Occipital lobe (tissue), 3 donors: ENCODE measurements at places on chromosomes 11 and 22.

DNA sequence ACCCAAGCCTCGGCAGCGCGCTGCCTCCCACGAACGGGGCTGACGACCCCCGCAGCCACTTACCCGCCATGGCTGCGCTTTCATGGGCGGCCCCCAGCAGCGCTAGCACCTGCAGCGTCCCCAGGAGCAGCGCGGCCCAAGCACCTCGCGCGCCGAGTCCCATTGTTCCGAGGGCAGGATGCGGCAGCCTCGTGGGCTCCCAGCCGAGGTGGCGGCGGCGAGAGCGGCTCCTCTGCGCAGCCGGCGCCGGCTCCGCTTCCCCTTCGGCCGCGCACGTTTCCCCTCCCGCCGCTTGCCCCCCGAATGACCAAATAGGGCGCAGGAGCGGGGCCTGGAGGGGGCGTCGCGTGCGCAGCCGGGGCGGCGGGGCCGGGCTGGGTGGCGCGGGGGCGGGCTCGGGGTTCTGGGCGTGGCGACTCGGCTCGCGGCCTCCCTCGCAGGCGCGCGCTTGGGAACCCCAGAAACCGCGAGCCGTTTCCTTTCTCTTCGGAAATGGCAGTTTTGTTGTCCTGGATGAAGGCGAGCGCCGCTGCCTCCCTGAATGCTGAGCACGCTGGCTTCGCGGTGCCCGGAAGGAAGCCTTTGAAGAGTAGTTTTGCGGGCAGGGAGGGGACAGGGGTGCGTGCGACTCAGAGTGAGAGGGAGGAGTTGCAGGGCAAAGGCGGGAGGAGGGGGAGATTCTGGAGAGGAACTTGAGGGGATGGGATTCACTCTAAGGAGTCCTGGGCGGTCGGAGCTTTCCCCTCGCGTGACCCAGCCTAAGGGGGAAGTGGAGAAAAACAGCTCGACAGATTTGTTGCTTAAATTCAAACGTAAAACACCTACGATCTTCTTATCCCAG is at the start of gene TMEM123:
TSS of gene TMEM123 (minus strand) at position 305 of the 841 bp plus-strand sequence. CDS start at position 163, 142 bp downstream.
- peak; percentile 54 for DNase-seq

- no peak for DNase-seq
Observed at GRCh38 chr22:48491451-48491941, 1336.2 kb downstream of the BRD1 start.

DNA sequence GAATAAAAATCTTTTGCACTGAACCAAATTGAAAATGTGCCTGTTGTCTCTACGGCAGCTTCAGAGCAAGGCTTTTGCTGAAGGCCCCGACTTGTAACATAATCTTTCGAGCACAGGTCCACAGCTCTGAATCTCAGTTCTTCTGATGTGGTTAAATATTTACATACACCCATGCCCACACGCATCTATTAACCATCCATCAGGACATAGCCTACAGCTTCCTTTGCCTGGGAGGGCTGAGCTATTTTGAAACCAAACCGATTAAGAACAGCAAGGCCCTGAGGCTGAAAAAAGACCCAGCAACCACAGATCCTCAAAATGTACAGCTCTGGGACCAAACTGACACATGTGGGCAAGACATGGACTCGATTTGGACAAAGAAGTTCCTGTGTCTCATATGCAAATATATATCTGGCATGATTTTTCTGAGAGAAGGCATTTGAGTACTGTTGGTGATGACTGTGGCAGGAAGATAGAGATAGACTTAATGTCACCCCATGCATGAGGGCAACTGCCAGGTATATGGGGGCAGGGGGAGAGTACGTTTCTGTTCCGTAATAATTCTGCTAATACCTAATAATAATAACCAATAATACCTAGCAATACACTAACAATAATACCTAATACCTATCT is 322.7 kb upstream of the PLET1 start:
- DNase-seq, result no peak

GRCh38 chr11:19818619-19819018 is 106.0 kb downstream of the NAV2 start:
- no peak for DNase-seq

DNA sequence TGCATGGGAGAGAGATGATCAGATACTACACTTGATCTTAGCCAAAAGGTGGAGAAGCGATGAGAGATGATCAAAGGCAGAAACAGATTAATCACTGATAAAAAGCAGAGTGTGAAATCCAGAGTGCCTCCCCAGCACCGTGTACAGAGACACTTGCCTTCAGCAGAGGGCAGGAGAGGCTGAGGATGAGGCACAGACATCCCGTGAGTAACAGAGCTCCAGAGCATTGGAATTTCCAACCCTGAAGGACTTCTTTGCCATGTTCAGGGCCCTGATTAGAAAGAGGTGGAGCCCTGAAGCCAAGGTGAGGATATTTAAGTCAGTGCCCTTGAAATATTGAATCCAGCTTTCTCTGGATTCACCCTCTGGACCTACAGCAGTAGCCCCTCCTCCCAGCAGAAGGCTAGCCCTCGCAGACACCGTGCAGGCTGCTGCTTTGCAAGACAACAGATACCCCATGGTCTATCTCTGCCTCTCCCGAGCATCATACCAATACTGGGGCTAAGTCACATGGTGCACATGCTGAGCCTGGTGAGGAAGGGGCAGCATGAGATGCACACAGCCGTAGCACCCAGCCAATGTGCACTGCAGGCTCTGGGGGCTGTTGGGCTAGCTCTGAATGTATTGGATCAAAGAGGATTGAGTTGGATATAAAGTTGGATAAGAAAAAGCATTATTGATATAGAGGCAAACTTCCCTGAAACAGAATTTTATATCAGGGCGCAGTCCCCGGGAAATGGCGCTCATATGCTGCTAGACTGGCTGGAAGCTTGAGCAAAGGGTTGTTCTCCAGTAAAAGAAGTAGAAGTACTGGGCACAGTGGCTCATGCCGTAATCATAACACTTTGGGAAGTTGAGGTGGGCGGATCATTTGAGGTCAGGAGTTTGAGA is 200.3 kb upstream of the B3GAT1 start:
- DNase-seq, result no peak

- DNase-seq, result no peak
Observed at GRCh38 chr11:69797156-69797555, 22.0 kb upstream of the FGF4 start.

GRCh38 chr11:92199991-92200390 is 24.6 kb upstream of the FAT3 start:
- no peak for DNase-seq

GRCh38 chr11:113632981-113633380 is 73.1 kb downstream of the TMPRSS5 start:
- no peak for DNase-seq

- no peak for DNase-seq
Observed at GRCh38 chr11:72511393-72512047, 77.2 kb upstream of the CLPB start.
